ENCODE measurements at places on chromosomes 2 and 18.

DNA sequence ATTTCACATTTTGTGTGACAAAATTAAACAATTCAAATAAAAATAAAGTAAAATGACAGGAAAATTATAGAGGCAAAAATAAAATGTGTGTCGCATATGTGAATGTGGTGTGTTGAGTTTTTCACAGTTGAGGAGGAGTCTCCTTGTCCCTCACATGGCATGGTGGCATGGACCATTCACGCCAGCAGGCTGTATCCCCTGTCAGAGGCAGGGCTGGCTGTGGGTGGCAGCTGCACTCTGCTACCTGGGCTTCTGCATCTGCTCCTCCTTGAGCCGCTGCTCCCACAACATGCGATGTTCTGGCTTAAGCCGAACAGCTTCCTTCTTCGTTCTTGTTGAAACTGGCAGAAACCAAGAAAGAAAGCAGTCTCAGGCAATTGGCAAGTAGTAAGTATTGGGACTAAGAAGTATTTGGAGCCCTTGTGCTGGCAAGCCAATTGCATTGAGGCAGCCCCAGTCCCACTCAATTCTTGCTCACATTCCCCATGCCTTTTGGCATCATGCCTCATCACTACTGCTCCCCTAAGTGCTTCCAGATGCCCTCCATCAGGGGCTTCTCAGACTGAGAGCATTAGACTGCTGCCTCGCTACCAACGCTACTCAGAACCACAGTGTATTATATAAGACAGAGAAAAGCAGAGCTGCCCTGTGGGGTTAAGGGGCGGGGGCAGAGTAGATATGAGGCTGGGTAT lies 177.9 kb upstream of the NABP1 start:
- DNase-seq = no peak

DNA sequence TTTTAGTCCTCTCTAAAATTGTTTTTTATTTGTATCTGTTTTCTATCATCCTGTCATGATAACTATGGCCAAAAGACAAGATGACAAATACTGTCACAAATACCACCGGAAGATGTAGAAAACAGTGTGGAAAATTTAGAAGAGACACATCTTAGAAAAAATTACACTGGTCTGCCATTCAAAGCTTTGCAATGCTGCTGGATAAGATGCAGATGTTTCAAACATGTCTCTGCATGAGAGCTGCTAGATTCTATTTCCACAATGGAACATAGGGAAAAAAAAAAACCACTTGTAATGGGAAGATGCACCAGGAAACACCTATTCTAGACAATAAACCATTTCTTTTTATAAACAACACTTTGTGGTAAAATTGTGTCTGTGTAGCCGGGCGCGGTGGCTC lies 5.8 kb upstream of the TAF1B start:
- DNase-seq = no peak

- DNase-seq = no peak
Observed at GRCh38 chr18:62450546-62451410, 72.0 kb upstream of the ZCCHC2 start.

- no peak for DNase-seq
Observed at GRCh38 chr2:152446213-152446612, 111.2 kb downstream of the FMNL2 start.

- DNase-seq = no peak
Observed at GRCh38 chr2:158204741-158205165, 103.1 kb downstream of the UPP2 start.

DNA sequence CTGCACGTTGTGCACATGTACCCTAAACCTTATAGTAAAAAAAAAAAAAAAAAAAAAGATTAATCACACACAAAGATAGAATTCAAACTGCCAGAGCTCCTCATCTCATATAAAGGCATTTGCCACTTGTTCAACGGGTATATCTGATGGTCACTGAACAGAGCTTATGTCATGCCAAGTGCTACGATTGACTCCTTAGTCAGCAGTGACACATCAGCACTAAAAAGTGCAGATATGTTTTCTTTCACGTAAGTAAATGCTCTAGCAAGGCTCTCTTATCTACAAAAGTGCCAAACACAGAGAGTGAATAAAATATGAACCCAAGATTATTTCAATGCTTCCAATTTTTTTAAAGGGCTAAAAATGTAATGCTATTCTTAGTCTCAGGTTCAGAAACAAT lies 1.1 kb downstream of the LMAN1 start:
- no peak for DNase-seq

GRCh38 chr2:207142461-207142860 lies 23.3 kb downstream of the KLF7 start:
- DNase-seq = no peak

GRCh38 chr18:47898696-47899095 lies 31.8 kb downstream of the SMAD2 start:
- no peak for DNase-seq
